ENCODE measurements at places on chromosomes 4 and X.

DNA sequence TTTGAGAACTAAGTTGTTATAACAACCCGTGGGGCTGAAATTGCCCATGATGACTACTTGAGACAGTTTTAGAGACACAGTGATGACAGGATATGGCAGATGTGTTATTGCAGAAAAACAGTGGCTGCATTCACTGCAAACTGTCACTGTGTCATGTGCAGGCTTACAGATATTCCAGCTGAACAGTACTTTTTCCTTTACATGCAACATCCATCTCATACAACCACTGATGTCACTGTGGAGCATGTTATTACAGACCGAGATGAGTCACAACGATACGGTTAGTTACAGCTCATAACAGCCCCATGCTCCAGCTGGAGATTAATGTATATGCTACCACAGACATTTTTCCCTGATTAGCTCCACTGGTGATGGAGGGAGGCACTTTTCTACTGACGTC lies 207.4 kb downstream of the TMA16 start:
- ATAC-seq, result no peak

GRCh38 chr4:105145156-105145902 lies 1.3 kb upstream of the TET2 start:
- ATAC-seq, result peak; percentile 3

- ATAC-seq, result no peak
These were observed 506.9 kb upstream of the PCDH10 start for GRCh38 chr4:132642016-132642817.

GRCh38 chr4:107978716-107979451 lies 10.8 kb upstream of the HADH start:
- peak; percentile 22 for ATAC-seq

- no peak for ATAC-seq
These were observed 326.3 kb downstream of the RAPGEF2 start for GRCh38 chr4:159428975-159429692.

GRCh38 chr4:56870946-56871345 lies 36.8 kb upstream of the REST start:
- no peak for ATAC-seq

DNA sequence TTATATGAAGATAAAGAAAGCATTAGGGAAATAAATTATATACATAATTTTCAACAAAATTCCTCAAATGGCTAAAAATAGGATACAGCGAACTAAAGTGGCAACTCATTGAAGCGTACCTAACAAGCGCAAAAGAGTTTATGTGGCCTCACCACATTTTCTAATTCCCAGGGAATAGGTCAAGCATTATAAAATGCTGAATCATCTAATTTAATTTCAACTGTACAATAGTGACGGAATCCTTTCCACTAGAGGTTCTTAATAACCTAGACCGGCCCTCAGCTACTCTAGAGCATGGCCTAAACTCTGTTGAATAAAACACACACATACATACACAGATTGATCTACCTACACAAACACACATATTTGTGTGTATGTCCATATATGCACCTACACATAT lies 29.1 kb downstream of the CXXC4 start:
- ATAC-seq, result no peak

DNA sequence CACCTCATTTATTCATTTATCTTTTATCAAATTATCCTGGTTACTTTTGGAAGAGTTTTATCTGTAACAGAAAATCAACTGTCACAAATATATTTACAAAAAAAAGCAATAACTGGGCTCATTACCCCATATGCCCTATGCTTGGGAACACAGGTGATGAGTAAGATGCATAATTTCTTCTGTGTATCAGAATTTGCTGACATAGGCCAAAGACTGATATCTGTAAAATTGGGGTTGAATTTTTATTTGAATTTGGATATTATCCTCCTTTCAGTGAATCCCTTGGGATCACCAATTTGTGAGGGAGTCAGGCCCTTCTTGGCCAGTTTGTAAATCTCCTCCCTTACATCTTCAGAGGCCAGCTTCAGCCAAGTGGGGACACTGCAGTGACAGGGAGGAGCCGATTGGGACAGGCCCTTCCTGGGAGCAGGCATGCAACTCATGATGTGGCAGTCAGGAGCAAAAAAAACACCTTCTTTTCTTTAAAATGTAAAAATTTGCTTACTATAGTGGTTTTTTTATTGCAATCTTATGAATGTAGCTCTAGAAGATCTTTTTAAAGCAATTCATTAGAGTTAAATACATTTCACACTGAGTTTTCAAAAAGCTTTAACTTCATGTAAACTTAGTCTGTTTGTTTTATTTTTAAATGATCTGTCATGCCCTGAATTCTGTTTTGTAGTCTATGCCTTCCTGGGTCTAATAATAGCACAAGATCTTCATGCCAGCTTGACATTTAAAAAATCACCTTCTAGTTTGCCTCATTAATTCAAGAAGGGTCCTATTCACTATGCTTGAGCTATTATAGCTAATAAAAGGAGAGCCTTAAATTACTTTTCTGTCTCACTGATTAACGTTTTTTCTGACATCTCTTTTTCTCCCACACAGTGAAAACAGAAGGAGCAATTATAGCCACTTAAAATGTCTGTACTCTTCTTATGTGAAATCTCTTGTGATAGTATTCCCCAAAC lies 136.6 kb upstream of the SPRY1 start:
- ATAC-seq, result no peak

DNA sequence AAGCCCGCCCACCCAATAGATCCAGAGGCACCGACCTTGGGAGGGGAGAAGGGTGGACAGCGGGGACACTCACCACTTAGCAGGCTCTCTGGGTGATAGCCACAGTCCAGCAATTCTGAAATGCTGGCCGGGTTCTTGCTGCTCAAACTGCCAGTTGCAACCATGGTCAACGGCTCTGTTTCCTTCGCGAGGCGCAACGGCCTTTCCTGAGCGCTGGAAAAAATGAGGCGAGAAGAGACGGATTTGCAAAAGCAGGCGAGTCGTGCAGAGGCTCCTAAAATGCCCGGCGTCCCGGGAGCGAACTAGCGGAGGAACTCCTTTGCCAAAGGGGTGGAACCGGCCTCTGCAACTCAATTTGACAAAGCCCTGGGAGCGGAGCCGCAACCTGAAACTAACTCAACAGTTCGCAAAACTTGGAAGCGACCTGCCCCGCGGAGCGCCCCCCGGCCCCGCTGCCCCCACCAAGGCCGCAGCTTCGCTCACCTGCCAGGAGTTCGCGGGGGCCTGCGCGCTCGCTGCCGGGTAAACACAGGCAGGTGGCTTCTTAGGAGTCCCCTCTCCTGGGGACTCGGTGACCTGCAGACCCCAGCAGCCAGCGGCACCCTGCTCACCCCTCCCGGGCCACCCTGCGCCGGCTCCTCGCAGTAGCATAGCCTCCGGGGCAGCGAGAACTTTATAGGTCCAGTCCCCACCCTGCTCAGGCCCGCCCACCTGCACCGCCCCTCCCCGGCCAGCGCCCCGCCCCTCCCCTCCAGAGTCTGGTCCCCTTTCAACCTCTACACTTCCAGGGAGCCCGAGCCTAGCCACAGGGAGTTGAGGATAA lies at the start of gene DDIT4L:
Gene DDIT4L (minus strand): TSS at position 649 of the 823 bp plus-strand sequence. CDS start 485 bp downstream, at position 164.
- peak; percentile 71 for ATAC-seq

DNA sequence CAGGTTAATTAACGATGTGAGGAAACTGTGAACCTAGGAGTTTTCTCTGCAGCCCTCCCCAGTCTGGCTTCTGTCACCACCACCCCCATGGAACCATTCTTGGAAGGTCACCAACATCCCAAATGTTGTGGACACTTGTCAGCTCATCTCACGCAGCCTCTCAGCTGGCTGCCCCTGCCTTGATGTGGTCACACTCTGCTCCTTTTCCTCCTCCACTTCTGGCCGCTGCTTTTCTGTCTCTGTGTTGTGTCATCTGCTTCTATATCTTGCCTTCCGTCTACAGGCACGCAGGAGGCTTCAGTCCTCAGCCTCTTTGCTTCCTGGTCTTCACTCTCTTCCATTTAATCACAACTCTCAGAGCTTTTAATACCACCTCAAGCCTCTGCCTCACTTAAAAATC lies 371.5 kb upstream of the SLIT2 start:
- ATAC-seq, result no peak

DNA sequence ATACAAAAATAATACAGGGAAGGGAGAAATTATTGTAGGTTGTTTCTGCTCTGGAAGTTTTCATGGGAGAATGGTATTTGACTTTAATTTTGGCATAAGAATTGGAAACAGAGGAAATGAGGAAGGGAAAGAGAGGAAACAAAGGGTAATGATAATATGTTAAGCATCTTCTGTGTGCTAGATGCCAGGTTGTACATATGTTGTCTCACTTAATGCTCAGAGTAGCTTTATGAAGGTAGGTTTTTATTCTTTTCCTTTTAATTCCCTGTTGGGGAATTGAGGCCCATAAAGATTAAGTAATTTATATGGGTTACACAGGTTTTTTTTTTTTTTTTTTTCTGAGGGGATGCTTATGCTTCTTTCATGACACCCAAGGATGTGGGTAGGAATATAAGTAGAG lies 19.2 kb downstream of the BLTP1 start:
- ATAC-seq, result no peak

- no peak for ATAC-seq
These were observed 464.1 kb downstream of the IDS start for GRCh38 chrX:149040873-149041535.

DNA sequence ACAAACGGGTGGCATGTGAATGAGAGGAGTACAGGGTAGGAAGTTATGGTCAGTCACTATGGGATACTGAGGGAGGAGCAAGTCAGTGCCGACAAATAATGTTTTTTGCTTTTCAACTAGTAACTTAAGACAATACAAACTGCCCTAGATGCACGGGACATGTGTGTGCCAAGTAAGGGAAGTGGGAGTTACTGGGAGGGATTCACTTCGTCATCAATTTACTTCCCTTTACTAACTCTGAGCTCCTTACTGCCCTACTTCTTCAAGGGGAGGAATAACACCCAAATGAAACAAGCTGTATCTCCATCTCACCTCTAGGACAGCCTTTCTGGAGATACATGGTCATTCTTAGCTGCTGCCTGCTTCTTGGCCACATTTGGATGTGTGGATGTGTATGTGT lies 97.7 kb downstream of the DGKK start:
- ATAC-seq, result no peak

- no peak for ATAC-seq
These were observed 140.4 kb downstream of the ZNF674 start for GRCh38 chrX:46404774-46405173.

DNA sequence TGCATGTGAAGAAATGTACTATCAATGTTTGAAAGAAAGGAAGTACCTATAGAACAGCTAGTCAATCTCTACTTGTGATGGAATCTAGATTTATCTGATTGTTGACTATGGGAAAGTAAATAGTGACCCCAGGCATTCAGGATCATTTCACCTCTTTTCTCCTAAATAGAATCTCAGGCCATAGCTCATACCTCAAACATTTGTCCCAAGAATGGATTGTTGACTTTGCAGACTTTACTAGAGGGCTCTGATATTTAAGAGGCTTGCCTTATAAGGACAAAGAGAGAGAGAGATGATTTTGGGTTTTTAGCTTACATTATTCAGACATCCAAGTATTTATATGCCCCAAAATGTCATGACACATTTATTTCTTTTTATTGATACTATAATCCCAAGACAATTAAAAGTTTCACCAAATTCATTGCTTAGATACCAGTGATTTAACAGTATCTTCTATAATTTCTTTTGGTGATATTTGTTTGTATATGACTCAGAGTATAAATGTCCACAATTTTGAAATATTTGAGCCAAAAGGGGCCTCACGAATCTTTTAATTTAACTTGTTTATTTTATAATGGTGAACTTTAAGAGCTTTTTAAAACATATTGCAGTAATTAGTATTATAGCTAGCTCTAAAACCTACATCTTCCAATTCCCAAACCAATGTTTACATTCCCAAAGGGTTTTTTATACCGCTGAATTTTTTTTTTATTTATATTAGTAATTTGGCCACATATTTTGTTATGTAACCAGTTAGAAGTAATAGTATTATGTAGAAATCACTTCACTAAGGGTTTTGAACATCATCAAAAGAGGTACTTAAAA lies 614.1 kb downstream of the PCDH7 start:
- no peak for ATAC-seq

DNA sequence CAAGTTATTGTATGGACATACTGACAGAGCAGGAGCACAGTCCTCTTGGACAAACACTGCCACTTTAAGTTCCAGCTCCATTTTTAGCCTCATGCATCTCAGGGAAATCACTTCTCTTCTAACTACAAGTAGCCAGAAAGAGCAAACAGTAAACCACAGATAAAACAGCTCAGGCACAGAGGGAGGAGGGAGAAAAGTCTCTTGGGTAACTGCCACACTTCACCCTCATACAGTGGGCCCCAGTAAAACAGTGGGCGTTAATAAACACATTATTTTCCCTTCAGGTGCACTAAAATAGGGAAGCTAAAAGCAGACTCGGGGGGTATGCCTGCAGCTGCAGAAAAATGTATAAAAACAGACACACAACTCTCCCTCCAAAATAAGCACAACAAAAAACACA lies 21.6 kb downstream of the CD38 start:
- no peak for ATAC-seq

- ATAC-seq, result no peak
These were observed 15.4 kb downstream of the STX18 start for GRCh38 chr4:4526401-4526800.

- ATAC-seq, result no peak
These were observed 74.8 kb downstream of the HTRA3 start for GRCh38 chr4:8344377-8344776.

GRCh38 chrX:47650164-47651042 lies at the start of gene ELK1:
Gene ELK1, minus strand, starts transcription at chrX:47650563. Its CDS starts 9,122 bp downstream, at chrX:47641441.
- ATAC-seq, result peak; percentile 97

- no peak for ATAC-seq
These were observed 32.6 kb upstream of the NAA11 start for GRCh38 chr4:79358438-79358837.

GRCh38 chrX:19127649-19128168 lies 5.4 kb upstream of the ADGRG2 start:
- peak; percentile 37 for ATAC-seq

- no peak for ATAC-seq
These were observed 49.7 kb upstream of the TMEM164 start for GRCh38 chrX:109952985-109953905.

- ATAC-seq, result peak; percentile 73
These were observed 239.0 kb upstream of the JADE1 start for GRCh38 chr4:128570387-128570975.

- peak; percentile 39 for ATAC-seq
These were observed 518 bp downstream of the ARMCX1 start for GRCh38 chrX:101550751-101551379.

DNA sequence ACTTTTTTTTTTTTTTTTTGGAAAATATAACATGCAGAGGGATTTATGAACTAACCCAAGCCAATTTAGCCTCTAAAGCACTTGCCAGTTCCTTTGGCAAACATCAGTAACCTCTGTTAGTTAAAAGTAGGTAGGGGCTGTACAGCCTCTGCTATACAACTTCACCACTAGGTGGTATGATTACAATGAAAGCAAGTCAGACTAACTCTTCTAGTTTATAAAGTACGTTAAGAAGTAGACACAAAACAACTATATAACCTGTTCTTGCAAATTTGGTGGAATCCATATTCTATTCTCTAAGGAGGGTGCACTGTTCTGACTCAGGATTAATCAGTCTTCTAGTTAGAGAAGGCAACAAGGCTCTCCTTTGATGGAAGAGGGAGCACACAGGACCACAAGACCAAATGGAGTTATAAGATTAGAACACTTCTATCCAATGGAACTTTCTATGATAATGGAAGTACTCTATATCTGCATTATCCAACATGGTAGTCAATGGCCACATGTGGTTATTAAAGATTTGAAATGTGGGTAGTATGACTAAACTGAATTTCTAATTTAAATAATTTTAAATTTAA lies 12.8 kb downstream of the AIMP1 start:
- ATAC-seq, result no peak

All from gastroesophageal sphincter (tissue), 4 donors.